ENCODE measurements at places on chromosomes 13 and 19. TPM values are rescaled to one million over a fixed set of nuclear protein-coding genes. Genes with fewer than 3 reads are reported as not detected.

DNA sequence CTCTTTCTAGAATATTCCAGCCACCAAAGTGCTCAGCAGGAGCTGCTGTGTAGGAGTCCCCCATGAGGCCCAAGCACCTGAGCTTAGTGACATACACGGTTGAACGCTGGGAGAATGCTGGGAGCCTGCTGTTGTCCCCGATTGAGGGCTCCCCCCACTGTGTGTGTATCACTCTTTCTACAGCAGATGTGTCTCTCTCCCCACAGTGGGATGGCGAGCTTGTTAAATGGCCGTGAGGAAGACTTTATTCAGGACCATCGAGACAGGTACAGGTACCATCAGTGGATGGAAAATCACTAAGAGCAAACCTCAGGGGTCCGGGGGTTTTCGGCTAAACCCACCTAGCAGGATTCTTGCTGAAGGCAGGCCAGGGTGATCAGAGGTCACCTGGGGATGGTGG is 22.7 kb downstream of the EPN1 start:
- no peak for DNase-seq

DNA sequence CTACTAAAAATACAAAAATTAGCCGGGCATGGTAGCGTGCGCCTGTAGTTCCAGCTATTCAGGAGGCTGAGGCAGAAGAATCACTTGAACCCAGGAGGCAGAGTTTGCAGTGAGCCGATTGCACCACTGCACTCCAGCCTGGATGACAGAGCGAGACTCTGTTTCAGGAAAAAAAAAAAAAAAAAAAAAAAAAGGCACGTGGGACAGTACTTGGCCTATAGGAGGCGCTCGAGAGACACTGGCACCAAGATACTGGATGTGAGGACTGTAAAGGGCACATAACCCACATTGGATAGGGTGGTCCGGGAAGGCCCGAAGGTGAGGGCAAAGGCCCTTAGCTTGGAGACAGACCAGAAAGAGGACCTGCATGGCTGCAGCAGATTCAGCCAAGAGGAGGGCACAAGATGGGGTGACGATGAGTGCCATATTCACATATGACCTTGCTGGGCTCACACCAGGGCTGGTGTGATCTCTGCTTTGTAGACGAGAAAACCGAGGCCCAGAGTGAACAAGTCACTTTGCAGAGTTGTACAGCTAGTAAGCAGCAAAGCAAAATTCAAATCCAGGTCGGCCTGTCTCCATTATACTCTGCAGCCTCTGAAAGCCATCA is 89.4 kb downstream of the DPF1 start:
- DNase-seq, result peak; percentile 46

DNA sequence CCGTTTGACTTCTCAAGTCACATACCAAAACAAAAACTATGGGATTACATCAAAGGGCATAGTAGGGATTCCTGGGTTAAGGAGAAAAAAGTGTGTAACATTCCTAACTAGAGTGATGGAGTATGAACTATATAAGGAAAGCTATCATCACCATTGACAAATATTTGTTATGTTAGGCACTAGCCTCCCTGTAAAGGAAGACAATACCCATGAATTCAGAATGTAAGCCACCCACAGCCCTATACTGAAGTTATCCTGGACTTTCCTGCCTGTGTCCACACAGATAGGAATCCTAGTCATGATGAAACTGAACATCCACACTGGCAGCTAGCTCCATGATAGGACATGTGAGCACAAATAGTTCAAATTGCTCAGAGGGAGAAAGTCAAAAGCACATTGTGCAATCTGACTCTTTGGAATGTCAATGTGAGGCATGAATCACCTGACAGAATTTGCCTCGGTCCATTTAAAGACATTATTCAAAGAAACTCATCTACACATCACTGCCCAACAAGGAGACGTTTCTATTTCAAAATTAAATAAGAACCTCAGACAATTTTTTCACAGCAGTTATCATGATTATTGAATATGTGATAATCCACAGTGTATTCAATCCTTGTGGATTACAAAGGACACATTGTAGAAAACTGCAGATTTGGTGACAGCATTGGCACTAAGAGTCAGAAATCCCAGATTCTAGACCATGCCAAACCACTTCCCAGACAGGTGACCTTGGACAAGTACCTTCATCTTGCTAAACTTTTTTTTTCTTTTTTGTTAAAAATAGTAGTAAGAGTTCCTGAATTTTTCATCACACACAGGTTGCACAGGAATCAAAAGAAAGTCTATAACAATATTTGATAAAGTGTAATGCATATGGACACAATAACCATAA is 529.3 kb downstream of the IRS2 start:
- DNase-seq, result peak; percentile 80

GRCh38 chr13:34722922-34723321 is 219.1 kb upstream of the NBEA start:
- DNase-seq, result no peak

- no peak for DNase-seq
These were observed 410.9 kb upstream of the SPRY2 start for GRCh38 chr13:80751854-80752253.

GRCh38 chr19:29495091-29495490 is 30.7 kb upstream of the VSTM2B start:
- no peak for DNase-seq

DNA sequence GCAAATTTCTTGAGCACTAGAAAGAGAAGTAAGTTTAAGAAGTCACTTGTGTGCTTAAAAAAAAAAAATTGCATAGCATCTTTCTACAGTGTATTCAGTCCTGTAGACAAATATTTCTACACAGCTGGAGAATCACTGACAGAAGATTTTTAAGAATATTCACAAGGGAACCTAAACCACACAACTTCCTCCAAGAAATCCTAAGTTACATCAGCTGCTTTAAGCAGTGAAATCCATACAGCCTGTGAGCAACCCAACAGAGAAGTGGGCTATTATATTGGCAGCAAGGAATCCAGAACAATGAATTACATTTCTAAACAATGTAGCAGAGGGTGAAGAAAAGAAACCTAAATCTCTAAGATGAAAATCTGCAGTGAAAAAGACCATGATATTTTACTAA is 1.5 kb downstream of the DOCK9 start:
- DNase-seq, result no peak

DNA sequence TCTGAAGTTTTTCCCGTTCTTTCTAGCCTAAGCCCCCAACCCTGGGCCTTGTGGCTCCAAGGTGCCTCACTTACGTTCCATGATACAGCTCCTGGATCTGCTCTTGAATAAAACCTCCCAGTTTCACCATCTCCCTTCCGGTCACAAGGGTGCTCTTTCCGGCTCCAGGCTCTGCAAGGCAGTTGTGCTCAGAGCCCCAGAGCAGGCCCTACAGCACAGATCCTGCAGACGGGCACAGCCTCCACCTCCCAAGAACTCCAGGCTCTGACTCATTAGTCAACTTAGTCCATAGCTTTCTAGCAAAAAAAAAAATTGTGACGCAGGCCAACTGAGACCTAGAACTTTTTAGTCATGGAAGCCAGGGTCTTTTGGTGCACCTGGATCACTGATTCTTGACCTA is 33.9 kb upstream of the SLC7A10 start:
- no peak for DNase-seq

- no peak for DNase-seq
These were observed 11.5 kb downstream of the CEACAM1 start for GRCh38 chr19:42516771-42517170.

DNA sequence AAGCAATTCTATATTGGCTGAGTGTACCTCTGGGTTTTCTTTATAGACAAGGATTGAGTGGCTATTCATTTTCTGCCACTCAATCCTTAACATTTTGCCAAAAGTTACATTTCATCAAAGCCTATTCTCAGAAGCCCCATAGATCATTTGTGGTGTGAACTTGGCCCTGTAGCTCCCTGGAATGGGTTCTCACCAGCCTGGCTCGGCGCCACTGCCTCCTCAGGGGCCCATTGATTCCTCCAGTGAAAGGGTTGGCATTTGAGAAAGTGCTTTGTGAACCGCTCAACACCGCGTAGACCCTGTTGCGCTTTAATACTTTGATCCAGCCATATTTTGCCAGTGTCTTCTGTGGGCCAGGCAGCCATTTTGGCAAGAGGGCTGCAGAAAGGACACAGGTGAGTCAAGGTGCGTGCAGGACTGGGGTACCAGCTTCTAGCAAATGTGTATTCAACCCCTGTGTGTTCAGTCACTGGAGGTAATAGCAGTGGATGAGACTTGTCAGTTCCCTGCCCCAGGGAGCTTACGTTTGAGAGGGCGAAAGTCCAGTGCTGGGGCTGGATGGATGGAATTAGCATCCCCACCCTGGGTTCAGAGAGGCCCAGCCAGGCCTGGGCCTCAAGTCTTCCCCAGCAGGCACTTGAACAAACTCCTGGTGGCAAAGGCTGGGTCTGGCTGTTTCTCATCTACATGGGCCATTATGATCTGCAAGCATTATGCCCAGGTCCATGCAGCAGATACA is 3.8 kb downstream of the RAB8A start:
- no peak for DNase-seq

GRCh38 chr19:7833225-7834099 is 3.4 kb downstream of the EVI5L start:
- DNase-seq, result no peak

DNA sequence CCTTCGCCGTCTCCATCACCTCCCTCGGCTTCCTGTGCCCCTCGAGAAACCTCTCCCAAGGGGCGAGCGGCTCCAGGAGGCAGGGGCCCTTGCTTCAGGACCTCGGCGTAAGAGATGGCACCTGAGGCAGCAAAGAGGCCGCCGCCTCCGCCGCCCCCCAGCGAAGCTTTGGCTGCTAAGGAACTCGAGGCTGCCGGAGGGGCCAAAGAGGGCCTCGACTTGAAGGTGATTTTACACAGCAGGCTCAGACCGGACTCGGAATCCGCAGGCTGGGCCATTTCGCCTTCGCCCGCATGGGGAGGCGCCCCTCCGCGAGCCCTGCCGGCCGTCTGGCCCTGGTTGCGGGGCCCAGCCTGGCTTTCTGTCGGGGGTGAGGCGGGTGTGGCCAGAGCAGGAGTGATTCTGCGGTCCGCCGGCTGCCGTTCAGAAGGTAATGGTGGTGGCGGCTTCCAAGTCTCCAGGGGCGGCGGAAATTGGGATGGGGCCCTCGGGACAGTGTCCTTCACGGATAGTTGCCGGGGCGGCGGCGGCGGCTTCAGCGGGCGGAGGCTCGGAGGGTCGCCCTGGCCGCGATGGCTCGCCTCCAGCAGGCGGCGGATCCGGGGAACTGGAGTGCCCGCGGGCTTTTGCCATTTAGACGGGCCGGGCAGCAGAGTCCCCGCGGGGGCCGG is 1.4 kb downstream of the GGN start:
- DNase-seq, result peak; percentile 26

- peak; percentile 59 for DNase-seq
These were observed 14.2 kb upstream of the LATS2 start for GRCh38 chr13:21075379-21076249.

- DNase-seq, result peak; percentile 77
These were observed 2.5 kb upstream of the KEAP1 start for GRCh38 chr19:10505583-10506229.

DNA sequence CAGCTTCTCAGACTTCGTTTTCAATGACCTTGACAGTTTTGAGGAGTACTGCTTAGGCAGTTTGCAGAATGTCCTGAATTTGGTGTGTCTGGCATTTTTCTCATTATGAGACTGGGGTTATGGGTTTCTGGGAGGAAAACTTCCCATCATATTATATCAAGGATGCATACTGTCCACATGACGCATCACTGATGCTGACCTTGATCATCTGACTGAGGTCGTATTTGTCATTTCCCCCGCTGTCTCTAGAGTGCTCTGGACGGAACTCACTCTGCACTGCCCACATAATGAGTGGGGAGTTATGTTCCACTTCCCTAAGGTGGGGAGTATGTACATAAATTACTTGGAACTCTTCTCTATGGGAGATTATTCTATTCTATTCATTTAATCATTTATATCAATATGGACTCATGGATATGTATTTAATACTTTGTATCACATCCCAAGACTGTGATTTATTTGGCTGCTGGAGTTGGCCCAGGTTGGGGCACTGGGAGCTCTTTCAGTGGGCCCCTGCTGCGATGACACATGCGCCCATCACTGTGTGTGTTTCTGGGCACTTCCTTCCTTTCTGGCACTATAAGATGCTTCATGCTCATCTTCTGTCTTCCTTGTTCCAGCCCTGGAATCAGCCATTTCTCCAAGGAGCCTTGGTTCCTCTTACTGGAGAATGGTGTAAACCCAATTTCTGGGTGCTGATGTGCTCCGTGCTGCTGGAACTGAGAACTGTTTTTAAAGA is 138.6 kb downstream of the MIPEP start:
- DNase-seq, result no peak

DNA sequence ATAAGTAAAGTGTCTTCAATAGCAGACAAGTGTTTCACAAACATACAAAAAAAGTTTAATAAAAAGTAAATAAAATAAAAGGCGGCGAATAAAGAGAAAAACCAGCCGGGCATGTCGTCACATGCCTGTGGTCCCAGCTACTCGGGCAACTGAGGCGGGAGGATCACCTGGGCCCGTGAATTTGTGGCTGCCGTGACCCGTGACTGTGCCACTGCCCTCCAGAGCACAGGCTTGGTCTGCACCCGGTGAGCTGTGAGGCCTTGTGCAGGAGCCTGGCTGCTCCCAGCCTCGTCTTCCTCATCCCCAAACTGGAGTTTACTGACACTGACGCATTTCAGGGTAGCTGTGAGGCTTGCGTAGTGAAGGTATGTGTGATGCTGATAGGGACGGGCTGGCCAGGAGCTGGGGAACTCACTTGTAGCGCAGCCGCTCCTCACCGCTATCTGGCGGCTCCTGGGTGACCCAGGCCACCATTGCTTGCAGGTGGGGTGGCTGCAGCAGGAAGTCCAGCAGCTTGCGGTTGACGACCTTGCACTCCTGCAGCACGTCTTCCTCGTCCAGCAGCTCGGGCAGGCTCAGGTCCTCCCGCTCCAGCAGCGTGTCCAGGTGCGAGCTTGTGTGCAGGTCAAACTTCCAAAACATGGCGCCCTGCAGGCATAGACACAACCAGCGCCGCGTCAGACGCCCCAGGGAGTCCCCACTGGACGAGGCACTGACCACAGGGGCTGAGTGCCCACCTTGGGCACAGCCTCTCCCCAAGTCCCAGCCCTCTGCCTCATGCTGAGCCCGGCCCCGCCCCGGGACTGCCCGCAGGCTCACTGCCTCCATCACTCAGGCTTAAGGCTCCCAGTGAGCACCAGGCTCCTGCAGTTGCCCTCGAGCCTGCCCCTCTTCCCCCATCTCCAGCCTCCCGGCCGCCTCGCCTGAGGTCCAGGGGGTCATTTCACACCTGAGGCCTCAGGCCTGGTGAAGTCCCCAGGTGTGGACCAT is 12.1 kb downstream of the PPP6R1 start:
- no peak for DNase-seq

- no peak for DNase-seq
These were observed 112.3 kb downstream of the MIPEP start for GRCh38 chr13:23776698-23777574.

GRCh38 chr19:3409346-3410064 is 43.1 kb downstream of the NFIC start:
- DNase-seq, result peak; percentile 42

The PRR22 gene
- polyA plus RNA-seq, result 2.9 TPM

The CBY2 gene
- not detected for polyA plus RNA-seq

The PTH2 gene
- not detected for polyA plus RNA-seq

The CAMSAP3 gene
- polyA plus RNA-seq, result 52.6 TPM

The SPACA4 gene
- not detected for polyA plus RNA-seq

The EDNRB gene
- polyA plus RNA-seq, result 16.9 TPM

The ITGBL1 gene
- polyA plus RNA-seq, result not detected

The RFPL4A gene
- not detected for polyA plus RNA-seq

The ODAD3 gene
- 1.4 TPM for polyA plus RNA-seq

The NKPD1 gene
- 0.60 TPM for polyA plus RNA-seq
